Activated CD8-positive, alpha-beta memory T cell treated with anti-CD3 and anti-CD28 coated beads for 24 hours (primary cell): ENCODE measurements at places on chromosomes 13 and 19.

DNA sequence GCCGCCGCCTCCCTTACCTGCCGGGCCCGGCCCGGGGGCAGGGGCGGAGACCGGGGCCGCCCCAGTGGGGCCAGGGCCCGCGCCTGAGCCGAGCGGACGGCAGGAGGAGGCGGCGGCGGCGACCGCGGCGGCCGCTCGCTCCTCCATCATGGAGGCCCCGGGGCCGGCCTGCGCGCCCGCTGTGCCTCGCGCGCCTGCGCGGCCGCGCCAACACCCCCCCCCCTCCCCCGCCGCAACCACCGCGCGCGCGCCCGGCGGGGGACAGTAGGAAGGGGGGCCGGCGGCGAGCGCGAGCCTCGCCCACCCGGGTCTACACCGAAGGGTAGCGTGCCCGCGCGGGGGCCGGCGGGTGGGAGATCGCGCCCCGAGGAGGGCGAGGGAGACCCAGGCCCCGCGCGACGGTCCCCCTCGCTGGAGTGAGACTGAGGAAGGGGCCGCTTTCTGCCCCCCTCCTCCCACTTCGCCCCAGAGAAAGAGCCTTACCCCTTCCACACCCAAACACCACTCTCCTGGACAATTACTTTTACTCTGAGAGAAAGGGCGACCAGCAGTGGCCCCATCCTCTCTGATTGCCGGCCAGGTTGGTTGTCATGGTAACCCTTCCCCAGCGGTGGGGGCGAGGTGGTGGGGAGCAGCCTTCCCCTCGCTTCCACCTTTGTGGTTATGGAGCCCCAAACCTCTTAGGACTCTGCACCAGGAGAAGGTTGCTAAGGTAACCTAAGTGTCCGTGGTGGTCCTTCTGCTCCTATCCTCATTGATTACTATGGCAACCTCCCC lies at the start of gene STRN4:
STRN4 (minus strand) TSS at position 170 of the 777 bp plus-strand sequence; CDS start at position 150, 20 bp downstream.
- DNase-seq: peak; percentile 80

DNA sequence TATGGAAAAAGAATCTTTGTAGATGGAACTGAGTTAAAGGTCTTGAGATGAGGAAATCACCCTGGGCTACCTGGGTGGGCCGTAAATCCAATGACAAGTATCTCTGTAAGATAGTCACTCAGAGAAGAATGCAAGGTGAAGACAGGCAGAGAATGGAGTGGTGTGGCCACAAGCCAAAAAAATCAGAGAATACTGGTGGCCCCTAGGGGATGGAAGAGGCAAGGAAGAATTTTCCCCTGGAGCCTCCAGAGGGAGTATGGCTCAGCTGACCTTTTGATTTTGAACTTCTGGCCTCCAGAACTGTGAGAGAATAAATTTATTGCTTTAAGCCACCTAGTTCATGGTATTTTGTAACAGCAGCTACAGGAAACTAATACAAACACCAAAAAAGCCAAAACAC lies 32.7 kb upstream of the CSNK1A1L start:
- DNase-seq: no peak

DNA sequence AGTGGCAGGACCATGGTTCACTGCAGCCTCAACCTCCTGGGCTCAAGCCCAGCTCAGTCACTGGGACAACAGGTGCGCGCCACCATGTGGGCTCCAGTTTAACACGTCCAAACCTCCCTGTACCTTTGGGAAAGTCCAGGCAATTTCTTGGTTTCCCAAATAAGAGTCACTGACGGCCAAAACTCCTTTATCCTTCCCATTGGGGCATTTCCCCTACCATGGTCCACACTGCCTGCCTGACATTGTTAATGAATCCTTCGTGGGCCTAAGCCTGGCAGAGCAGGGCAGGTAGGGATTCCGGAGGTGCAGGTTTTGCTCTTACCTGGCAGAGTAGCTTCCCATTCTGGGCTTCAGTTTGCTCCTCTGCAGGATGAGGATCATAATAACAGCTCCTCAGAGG lies 66.2 kb upstream of the TM9SF2 start:
- no peak for DNase-seq

DNA sequence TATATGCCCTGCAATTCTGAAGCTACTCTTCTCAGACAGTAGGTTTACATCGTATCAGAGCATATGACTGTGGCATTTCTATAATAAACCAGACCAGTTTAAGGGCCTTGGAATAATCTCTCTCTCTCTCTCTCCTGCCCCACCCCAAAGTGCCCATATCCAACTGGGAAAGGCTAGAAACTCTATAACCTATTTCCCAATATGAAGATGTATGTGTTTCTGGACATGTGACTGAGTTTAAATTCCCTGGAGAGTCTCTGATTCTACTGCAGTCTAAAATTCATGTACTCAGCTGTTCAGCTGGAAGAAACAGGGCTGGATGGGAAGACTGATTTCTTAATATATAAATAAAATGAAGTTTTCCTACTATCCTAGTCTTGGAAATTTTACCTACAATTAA lies 91.9 kb upstream of the MBNL2 start:
- no peak for DNase-seq

DNA sequence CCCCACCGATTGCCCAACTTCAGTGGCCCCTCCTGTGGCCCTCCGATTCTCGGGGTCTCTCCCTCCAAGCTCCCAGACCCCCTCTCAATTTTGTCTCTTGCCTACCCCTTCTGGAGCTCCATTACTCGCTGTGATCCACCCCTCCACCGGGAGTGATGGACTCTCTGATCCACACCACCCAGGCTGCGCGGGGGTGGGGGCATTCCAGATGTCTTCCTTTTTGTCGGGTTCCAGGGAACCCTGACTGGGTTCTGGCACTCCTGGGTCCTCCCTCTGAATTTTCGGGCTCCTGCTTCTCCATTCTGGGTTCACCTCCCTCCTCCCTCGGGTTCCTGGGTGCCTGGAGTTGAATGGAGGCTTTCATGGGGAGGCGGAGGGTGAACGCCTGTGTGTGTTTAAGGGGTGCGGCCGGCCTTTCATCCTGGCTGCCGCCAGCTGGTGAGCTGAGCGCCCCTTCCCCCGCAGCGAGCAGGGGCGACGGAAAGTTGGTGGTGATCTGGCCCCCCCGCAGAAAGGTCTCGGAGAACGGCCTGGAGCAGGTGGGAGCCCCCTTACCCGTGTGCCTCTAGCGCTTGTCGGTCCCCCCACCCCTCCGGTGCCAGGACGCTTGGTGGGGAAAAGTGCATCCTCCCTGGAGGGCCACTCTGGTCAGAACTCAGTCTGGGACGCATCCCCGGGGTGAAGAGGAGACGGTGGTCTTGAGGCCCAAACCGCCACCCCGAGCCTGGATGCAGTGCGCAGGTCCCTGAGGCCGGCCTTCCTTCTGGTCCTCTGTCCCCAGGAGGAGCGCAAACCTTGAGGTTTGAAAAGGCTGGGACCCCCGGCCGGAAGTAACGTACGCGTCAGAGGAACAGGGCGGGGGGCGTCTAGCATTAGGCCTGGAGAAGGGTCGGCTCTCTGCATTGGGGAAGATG lies 1.6 kb downstream of the MISP3 start:
- no peak for DNase-seq

DNA sequence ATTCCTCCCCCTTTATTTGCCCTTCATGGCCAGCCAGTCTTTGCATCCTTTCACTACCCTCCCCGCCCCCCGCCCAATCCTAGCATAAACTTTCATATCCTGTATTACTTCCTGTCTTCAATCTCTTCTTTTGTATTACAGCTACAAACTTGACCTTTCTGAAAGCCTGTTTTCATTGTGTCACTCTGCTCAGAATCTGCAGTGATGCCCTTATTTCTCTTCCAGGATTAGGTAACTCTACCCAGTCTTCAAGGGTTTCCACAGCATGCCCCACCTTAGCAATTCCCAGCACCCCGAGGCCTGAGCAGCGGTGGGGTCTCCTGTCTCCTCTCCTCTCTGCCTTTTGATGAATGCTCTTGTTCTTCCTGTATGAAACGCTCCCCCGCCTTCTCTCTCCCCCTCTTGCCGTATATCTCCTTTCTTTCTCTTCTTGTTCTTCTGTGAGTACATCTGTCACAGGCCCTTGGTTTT lies 145.6 kb downstream of the SHISA2 start:
- DNase-seq: no peak

- no peak for DNase-seq
Observed at GRCh38 chr13:75533861-75534260, 3.8 kb downstream of the COMMD6 start.

DNA sequence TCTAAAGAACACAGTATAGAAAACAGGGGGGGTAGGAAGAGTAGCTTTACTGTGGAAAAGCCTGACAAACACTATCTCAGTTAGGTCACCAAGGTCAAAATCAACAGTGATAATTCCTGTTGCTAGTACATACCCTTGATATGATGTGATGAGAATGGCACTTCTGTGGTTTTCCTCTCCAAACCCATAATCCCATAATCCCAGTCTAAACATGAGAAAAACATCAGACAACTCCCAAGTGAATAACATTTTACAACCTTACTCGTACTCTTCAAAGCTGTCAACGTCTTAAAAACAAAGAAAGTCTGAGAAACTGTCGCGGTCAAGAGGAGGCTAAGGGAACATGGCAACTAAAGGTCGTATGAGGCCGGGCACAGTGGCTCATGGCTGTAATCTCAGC lies 137.6 kb downstream of the FOXO1 start:
- DNase-seq: no peak

DNA sequence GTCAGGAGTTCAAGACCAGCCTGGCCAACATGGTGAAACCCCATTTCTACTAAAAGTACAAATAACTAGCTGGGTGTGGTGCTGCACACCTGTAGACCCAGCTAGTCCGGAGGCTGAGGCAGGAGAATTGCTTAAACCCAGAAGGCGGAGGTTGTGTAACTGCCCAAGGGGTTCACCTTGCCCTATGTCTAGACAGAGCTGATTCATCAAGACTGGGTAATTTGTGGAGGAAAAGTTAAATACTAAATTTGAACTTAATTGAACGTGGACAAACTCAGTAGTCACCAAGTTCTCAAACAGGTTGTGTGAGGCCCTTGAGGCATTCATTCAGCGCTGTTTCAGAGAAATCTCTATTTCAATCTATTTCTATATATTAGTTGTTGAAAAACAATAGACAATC lies 13.7 kb upstream of the ZNF486 start:
- DNase-seq: no peak

- no peak for DNase-seq
Observed at GRCh38 chr13:91360246-91360751, 12.8 kb downstream of the MIR17HG start.

DNA sequence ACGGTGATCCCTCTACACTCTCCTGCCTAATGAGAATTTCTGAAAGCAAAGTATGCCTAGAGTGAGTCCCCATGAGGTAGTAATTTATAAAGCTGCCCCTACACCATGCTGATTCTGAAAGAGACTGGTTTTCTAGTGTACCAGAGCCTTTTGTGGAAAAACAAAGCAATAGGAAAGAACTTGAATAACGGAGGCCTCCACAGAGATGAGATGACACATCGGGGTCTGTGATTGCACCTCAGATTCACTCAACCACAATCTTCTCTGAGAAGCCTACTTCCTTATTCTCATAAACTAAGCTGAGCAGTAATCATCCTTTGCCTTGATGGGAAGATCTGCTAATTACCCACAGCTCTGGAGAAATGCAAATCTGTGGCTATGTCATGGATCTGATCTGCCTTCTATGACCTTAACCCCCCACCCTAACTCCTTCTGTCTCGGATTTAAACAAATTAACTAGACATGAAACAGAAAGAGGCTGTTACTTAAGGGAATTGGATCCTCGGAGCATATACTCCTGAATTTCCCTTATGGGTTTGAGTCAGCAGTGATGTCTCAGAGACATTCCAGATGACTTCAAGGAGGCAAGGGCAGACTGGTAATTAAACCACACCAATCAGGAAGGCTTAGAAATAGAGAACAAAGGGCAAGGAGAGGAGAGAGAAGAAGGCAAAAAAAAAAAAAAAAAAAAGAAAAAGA lies 128.0 kb downstream of the DCT start:
- no peak for DNase-seq

DNA sequence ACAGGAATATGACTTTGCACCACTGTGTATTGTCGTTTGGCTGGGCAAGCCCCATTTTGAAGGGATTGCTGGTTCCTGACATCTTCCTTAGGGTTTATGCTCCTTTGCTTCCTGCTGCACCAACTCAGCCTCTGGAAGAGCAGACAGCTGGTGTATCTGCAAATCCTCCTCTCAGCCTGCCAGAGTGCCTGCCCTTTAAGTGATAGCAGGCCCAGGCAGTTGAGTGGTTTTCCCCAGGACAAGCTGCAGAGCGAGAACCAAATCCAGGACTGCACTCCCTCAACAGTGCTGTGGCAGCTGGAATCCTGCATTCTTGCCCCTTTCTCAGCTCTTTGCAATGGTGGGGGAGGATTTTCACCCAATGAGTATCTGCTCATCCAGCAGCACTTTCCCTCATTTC lies 85.5 kb downstream of the ZNF429 start:
- no peak for DNase-seq
